ENCODE measurements at places on chromosomes 3 and 15.
A peak's percentile ranks its signal among the peaks of the same experiment; 100 is the strongest.

DNA sequence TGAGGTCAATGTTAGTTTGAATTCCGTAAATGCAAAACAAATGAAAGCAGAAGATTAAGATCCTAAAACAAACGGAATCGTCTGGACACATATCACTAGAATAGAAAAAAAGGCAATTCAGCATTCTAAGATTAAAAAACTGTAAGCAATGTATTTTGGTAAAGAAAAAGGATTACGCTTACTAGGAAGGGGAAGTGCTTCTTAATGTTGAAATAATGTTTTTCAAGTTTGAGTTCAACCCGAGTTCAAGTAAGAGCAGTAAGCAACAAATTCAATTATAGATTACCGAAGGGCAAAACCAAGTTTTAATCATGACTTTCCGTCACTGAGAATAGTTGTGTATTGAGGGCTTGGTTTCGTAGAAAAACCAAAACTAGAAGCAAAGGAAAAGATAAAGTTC is 637 bp downstream of the CIP2A start:
- no peak for DNase-seq

GRCh38 chr3:31848163-31848818 is 132.8 kb downstream of the OSBPL10 start:
- DNase-seq: no peak

DNA sequence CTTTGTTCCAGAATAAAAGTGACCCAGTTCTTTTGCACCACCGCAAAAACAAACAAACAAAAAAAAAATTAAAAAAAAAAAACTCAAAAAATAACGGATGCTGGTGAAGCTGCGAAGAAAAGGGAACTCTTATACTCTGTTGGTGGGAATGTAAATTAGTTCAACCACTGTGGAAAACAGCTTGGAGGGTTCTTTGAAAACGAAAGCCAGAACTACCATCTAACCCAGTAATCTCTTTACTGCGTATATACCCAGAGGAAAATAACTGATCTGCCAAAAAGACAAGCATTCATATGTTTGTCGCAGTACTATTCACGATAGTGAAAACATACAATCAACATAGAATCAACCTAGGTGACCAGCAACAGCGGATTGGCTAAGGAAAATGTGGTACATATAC is 298.9 kb upstream of the CBLB start:
- DNase-seq: no peak

- no peak for DNase-seq
Measured at GRCh38 chr3:55488398-55489055, 1.4 kb upstream of the WNT5A start.

GRCh38 chr3:188916934-188917401 is 254.8 kb upstream of the TPRG1 start:
- DNase-seq: peak; percentile 3

DNA sequence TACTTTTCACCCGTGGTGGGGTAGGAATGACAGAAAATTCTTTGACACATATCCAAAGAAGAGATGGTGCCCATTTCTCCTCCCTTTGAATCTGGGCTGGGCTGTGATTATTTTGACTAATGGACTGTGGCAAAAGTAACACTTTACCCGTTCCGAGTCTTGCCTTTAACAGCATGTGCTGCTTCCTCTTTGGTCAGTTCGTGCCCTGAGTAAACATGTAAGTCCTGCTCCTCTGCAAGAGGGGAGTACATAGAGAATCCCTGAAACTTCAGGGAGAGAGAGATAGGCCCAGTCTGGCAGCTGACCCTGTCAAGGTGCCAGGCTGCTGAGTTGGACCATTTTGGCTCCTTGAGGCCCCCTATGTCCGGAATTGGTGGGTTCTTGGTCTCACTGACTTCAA is 243.1 kb downstream of the EPHB1 start:
- no peak for DNase-seq
